ENCODE measurements at places on chromosomes 5 and 9. TPM values are rescaled to one million over a fixed set of nuclear protein-coding genes. Genes with fewer than 3 reads are reported as not detected.

FCN2 gene
- not detected for total RNA-seq

DNA sequence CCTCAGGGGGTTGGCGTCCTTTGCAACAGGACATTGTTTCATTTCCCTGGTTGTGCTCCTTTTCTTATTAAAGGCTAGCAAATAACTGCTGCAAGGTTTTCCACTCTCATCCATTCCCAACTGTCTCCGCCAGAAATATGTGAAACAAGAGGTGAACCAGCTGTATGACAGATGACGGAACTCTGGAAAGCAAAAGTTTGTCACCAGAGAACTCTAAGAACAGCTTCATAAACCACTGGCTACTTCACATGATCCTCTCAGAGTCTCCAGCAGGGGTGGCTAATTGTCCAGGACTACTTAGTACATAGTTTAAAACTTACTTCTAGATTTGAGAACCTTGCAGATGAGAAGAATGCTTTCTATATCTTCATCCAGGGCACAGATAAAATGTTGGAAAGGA is 195.9 kb upstream of the RAD23B start:
- H3K4me1 ChIP-seq, result no peaks in the 10 kb centered on the region
- no peaks in the 10 kb centered on the region for H3K36me3 ChIP-seq
- no peak overlapping the region for H3K27ac ChIP-seq
- H3K4me3 ChIP-seq, result no peak overlapping the region

GRCh38 chr5:142797420-142797819 is 27.2 kb downstream of the ARHGAP26 start:
- H3K4me1 ChIP-seq, result peaks cover 10% of the 10 kb centered on the region
- DNase-seq, result no peak
- no peaks in the 10 kb centered on the region for H3K36me3 ChIP-seq
- no peak overlapping the region for H3K4me3 ChIP-seq
- H3K27me3 ChIP-seq, result no peaks in the 10 kb centered on the region

DNA sequence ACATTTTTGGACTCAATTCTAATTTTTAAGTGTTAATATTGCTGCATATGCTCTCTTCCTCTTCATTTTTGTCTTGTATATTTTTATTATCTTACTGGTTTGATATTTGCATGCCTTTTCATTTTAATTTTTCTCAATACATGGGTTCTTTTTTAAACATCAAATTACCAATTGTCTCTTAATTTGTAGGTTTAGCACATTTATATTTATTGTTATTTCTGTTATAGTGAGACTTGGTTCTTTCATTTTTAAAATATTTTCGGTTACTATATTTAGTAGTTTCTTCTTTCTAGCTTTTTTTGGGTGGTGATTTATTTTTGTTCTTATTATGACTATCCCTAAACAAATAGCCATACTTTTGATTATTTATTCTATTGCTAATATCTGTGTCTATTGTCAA is 19.4 kb downstream of the SPINK5 start:
- no peak overlapping the region for H3K4me3 ChIP-seq
- no peaks in the 10 kb centered on the region for H3K27me3 ChIP-seq
- no peaks in the 10 kb centered on the region for H3K36me3 ChIP-seq
- H3K4me1 ChIP-seq, result peaks cover 7% of the 10 kb centered on the region
- no peak for DNase-seq

- no peak overlapping the region for H3K4me3 ChIP-seq
- H3K27ac ChIP-seq, result no peak overlapping the region
- no peak for DNase-seq
- peaks cover 17% of the 10 kb centered on the region for H3K27me3 ChIP-seq
- H3K4me1 ChIP-seq, result no peaks in the 10 kb centered on the region
These were observed 117.6 kb downstream of the ICE1 start for GRCh38 chr5:5540065-5540464.

MYMK gene
- not detected for total RNA-seq

DNA sequence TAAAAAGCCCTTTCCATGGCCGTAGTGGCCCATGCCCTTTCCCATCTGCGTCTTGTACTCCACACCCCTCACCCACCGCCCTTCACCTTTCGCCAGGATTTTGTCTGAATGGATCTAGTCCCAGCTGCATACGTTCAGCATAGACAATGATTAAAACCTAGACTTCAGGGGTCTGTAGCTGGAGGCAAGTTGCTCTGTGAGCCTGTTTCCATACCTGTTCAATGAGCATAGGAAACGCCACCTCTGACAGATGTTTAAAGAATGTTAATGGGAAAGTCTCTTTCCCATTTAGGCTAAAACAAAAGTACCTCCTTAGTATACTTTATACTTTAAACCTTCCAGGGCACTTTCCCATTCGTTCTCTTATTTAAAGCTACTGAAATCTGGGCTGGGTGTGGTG is 105.7 kb downstream of the SPRY4 start:
- H3K36me3 ChIP-seq, result peaks cover 10% of the 10 kb centered on the region
- peaks cover 12% of the 10 kb centered on the region for H3K4me1 ChIP-seq
- H3K4me3 ChIP-seq, result no peak overlapping the region
- peaks cover 14% of the 10 kb centered on the region for H3K27me3 ChIP-seq
- no peak for DNase-seq

PRXL2C gene
- total RNA-seq, result 17.0 TPM

CDX1 gene
- total RNA-seq, result not detected

DNA sequence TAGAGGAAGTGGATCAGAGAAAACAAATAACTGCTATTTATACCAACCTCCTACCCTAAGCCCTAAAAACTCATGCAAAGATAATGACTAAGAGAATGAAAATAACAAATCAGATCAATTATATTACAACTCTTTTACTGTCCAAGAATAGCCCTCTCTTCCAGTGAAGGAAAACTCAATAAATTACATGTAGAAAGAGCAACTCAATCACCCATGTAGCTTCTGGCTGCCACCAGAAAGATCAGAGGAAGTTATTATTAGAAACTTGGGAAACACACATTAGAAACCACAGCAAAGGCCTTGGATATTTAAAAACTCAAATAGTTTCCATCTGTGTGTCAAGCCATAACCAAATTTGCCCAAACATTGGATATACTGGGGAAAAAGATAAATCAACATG is 134.0 kb upstream of the TARS1 start:
- H3K36me3 ChIP-seq, result no peaks in the 10 kb centered on the region
- no peak overlapping the region for H3K4me3 ChIP-seq
- no peak overlapping the region for H3K27ac ChIP-seq
- no peaks in the 10 kb centered on the region for H3K27me3 ChIP-seq
- H3K4me1 ChIP-seq, result peaks cover 24% of the 10 kb centered on the region

DNA sequence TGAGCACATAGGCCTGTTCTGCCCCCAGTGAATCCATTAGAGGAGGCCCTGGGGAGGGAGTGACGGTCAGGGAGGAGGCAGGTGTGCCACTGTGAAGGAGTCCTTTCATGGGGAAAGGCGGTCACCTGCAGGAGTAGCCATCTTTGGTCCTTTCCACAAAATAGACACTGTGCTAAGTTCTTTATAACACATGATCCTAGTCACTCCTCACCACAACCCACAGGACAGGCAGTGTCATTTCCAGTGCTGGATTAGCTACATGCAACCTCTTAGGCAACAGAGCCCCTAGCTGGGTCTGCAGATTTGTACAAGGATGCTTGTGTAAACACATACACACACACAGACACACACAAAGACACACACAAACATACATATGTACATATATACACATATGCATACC is 18.3 kb downstream of the DOCK2 start:
- peaks cover 12% of the 10 kb centered on the region for H3K4me1 ChIP-seq
- no peaks in the 10 kb centered on the region for H3K27me3 ChIP-seq
- no peak for DNase-seq
- H3K4me3 ChIP-seq, result no peak overlapping the region

DNA sequence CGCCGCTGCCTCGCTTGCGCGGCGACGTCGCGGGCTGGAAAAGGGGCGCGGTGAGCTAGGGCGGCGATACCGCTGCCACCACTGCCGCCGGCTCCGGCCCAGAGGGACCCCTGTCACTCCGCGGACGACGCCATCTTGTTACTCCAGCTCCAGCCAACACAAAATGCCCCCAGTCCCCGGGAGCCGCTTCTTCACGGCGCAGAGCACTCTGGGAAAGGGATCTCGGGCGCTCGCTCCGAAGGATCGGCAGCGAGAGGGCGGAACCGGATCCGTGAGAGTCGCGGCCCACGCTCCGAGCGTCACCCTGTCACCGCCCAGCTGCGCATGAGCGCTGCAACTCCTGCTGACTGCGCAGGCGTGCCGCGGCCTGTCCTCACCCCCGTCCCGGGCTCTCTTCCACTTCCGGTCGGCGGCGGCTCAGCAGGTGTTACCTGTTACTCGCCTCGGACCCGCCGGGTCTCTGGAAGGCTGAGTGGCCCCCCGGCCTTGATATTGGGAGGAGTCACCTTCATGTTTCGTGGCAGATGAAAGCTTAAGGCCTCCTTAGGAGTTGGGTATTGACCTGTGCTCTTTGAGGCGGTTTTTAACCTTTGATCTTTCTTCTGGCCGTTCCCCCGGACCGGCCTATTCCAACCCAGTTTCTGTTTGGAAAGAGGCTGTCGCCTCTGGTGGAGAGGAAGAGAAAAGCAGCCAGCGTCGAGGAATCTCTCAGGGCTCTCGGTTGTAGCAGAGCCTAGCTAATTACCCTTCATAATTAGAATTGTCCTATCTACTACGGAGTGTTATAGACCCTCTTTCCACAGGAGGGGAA is at the start of gene CSNK1A1:
TSS of gene CSNK1A1 (minus strand) at position 213 of the 811 bp plus-strand sequence. CDS start 475 bp downstream, outside the sequence.
- H3K27ac ChIP-seq, result peak within 1 kb of the TSS; percentile 99
- H3K36me3 ChIP-seq, result peaks cover 57% of the 10 kb centered on the region
- no peaks in the 10 kb centered on the region for H3K27me3 ChIP-seq
- DNase-seq, result peak; percentile 100

- H3K27me3 ChIP-seq, result no peaks in the 10 kb centered on the region
- H3K4me3 ChIP-seq, result no peak overlapping the region
- H3K27ac ChIP-seq, result no peak overlapping the region
- DNase-seq, result no peak
These were observed 17.4 kb upstream of the SEC16A start for GRCh38 chr9:136499935-136500910.

GRCh38 chr9:99463131-99463530 is 241.0 kb downstream of the SEC61B start:
- H3K27ac ChIP-seq, result no peak overlapping the region
- H3K36me3 ChIP-seq, result no peaks in the 10 kb centered on the region
- H3K27me3 ChIP-seq, result no peaks in the 10 kb centered on the region
- H3K4me3 ChIP-seq, result no peak overlapping the region
- no peaks in the 10 kb centered on the region for H3K4me1 ChIP-seq
- no peak for DNase-seq

EFCAB9 gene
- total RNA-seq, result not detected

GRCh38 chr9:4929917-4930316 is 55.2 kb upstream of the JAK2 start:
- no peak overlapping the region for H3K27ac ChIP-seq
- peaks cover 12% of the 10 kb centered on the region for H3K4me1 ChIP-seq
- no peaks in the 10 kb centered on the region for H3K27me3 ChIP-seq
- DNase-seq, result no peak

- peaks cover 15% of the 10 kb centered on the region for H3K27me3 ChIP-seq
- no peak overlapping the region for H3K27ac ChIP-seq
- H3K4me1 ChIP-seq, result no peaks in the 10 kb centered on the region
- no peak overlapping the region for H3K4me3 ChIP-seq
- H3K36me3 ChIP-seq, result no peaks in the 10 kb centered on the region
These were observed 163.6 kb downstream of the DOCK8 start for GRCh38 chr9:378263-378662.

GRCh38 chr9:128339761-128340690 is at the start of gene SLC27A4:
TSS of gene SLC27A4 (plus strand) at chr9:128340527. CDS start at chr9:128343133, 2,606 bp downstream.
- peaks cover 20% of the 10 kb centered on the region for H3K36me3 ChIP-seq
- peak; percentile 91 for DNase-seq
- peak within 1 kb of the TSS; percentile 92 for H3K4me3 ChIP-seq
- peaks cover 6% of the 10 kb centered on the region for H3K4me1 ChIP-seq

DDX4 gene
- not detected for total RNA-seq

DNA sequence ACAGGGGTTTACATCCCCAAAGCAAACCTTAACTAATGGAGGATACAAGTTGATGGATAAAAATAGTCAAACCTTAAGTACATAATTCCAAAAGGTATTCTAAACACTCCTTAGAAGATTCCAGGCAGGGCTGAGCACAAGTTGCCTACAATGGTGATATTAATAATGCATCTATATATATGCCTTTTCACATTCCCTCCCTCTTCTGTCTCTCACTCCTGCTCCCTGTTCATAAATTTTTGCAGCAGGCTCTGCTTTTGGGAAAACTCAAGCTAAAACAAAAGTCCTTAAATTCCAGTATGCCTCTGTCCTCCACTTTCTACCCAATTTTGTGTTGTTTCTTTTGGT is 139.4 kb upstream of the CDKN2B start:
- H3K4me3 ChIP-seq, result no peak overlapping the region
- H3K36me3 ChIP-seq, result no peaks in the 10 kb centered on the region
- no peaks in the 10 kb centered on the region for H3K4me1 ChIP-seq
- no peak for DNase-seq

WNT8A gene
- total RNA-seq, result not detected

DNA sequence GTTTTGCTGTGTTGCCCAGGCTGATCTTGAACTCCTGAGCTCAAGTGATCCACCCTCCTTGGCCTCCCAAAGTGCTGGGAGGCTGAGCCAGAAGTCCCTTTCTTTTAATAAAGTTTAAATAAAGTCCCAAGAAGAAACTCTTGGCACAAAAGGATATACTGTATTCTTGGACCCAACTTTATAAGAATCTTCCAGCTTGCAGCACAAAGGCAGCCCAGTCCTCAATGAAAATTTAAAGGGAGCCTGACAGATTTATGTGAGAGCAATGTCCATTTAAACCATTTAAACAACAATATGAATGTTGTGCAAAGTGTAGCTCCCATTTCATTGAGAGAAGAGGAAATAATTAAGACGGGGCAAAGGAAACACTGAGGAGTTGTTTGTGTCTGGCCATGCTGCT is 217.0 kb downstream of the DOCK8 start:
- DNase-seq, result no peak
- H3K27ac ChIP-seq, result no peak overlapping the region
- peaks cover 3% of the 10 kb centered on the region for H3K4me1 ChIP-seq
- no peak overlapping the region for H3K4me3 ChIP-seq

LRRC26 gene
- not detected for total RNA-seq

- DNase-seq, result no peak
- no peak overlapping the region for H3K4me3 ChIP-seq
These were observed 459.1 kb downstream of the SPOCK1 start for GRCh38 chr5:137040024-137040423.

DNA sequence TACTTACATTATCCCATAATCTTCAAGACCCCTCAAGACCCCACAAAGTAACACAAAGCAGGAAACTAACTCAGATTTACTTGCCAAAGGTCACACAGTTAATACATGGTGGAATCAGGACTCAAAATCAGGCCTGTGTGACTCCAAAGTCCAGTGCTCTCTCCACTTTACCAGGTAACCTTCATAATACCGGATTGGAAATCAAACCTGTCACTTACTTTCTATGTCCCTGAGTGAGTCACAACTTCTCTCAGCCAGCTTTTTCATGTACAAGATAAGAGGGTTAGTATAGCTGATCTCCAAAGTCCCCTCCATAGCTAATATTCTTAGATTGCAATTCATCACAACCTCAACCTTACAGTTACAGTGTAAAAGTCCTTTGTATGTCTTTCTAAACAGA is 17.1 kb downstream of the STRBP start:
- H3K36me3 ChIP-seq, result no peaks in the 10 kb centered on the region
- no peaks in the 10 kb centered on the region for H3K27me3 ChIP-seq
- no peak overlapping the region for H3K27ac ChIP-seq
- H3K4me1 ChIP-seq, result no peaks in the 10 kb centered on the region
- H3K4me3 ChIP-seq, result no peak overlapping the region

GRCh38 chr5:77312413-77312812 is 101.9 kb downstream of the PDE8B start:
- DNase-seq, result peak; percentile 82
- no peaks in the 10 kb centered on the region for H3K27me3 ChIP-seq
- H3K4me1 ChIP-seq, result peaks cover 4% of the 10 kb centered on the region
- no peak overlapping the region for H3K4me3 ChIP-seq
- H3K27ac ChIP-seq, result no peak overlapping the region

Data from MCF 10A (cell line).